NB4 (cell line): ENCODE measurements at places on chromosomes 4 and X.
A peak's percentile ranks its signal among the peaks of the same experiment; 100 is the strongest.

DNA sequence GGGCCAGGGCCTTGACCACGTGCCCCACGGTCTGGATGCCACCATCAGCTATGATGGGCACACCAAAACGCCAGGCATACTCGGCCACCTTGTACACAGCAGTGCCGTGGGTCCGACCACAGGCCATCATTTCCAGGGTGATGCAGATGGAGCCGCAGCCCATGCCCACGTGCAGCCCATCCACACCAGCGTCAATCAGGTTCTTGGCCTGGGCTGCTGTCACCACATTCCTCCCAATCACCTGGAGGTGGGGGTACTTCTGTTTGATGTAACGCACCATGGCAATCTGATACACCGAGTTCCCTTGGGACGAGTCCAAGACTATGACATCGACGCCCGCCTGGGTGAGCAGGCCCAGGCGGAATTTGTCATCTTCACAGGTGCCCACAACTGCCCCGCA, 221.2 kb upstream of the ATP6AP2 start:
- DNase-seq, result no peak

DNA sequence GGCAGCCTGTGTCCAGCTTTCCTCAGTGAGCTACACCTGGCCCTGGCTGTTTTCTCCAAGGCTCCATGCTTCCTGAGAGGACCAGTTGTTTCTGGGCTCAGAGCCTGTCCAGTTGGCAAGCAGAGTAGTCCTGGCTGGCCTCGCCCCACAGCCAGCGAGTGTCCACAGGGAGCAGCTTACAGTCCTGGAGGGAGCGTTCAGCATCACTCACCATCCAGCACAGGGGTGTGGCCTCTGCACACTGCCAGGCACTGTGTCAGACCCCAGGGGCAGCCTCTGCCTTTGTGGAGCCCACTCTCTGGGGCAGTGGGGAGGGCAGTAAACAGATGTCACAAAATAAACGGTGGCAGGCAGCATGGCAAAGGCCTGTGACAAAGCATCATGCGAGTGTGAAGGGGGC, 23.9 kb downstream of the EVC start:
- DNase-seq, result no peak

DNA sequence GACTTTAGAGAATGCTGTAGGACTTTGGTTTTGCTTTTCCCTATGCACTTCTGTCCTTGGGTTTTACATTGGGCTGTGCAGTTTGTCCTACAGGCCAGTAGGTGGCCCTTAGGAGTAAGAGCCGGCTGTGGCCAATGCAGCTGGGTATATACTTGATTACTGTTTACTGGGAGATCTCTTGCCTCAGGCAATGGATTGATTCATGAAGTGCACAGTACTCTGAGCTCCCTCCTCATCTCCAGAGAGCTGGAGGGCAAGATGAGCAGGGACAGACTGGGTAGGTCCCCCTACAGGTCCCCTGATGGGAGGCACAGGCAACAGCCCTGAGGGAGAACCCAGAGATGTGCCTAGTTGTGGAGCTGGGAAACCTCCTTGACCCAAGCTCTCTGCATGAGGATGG, 103.8 kb upstream of the QRFPR start:
- peak; percentile 55 for DNase-seq

DNA sequence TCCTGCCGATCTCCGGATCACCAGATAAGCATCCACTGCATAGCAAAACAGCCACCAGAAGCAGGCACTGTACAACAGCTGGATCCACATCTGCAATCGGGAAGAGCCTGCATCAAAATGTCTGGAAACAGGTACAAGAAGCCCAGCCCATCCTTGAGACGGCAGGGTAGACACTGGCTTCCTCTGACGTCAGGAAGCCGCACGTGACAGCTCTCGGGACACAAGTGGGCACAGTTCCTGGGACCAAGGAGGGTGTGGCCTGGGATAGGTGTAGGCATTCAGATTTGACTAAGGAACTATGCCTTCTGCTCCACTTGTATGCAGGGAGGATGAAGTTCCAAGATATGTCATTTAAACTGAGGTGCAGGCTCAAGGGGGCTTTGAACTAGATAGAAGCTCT, 6.3 kb downstream of the GPR143 start:
- no peak for DNase-seq

GRCh38 chrX:122115604-122116003, 1068.2 kb downstream of the GLUD2 start:
- no peak for DNase-seq

GRCh38 chr4:185139736-185140135, 3.3 kb upstream of the SLC25A4 start:
- DNase-seq, result no peak

DNA sequence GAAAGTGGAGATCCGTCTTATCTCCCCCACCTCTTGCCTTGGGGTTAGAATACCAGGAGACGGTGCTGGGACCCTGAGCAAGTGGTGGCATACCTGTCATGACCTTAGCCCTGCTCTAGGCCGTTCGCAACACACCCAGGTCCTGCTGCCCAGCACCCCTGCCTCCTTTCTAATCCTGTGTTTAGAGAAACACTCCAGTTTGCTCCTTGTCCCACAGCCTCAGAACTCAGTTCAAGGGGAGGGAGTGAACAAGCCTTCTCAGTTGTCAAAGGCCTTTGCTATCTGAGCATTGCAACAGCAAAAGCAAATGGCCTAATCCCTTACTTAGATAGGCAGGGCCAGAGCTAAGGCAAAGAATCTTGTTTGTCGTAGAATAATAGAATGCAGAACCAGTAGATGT, 67.9 kb downstream of the CHRNA9 start:
- no peak for DNase-seq

- DNase-seq, result no peak
Observed at GRCh38 chr4:56235725-56236124, 151.6 kb downstream of the AASDH start.

DNA sequence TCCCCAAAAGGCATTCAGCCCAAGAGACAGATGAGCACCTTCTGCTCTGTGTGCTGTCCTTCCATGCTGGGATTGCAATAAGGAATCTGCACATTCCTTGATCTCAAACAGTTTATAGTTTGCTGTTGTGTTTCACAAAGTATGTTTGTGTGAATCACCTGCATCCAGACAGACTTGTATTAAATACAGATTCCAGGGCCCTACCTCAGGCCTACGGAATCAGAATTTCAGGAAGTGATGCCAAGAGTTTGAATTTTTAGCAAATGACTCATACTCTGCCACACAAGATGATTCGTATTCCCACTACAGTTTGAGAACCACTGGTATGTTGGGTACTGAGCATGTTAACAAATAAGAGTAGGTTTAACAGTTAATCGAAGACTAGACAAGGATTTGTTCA, 7.0 kb downstream of the VAMP7 start:
- peak; percentile 65 for DNase-seq

- DNase-seq, result no peak
Observed at GRCh38 chr4:2424581-2424980, 5.8 kb downstream of the CFAP99 start.

- no peak for DNase-seq
Observed at GRCh38 chr4:41257906-41258305, 1.2 kb downstream of the UCHL1 start.

DNA sequence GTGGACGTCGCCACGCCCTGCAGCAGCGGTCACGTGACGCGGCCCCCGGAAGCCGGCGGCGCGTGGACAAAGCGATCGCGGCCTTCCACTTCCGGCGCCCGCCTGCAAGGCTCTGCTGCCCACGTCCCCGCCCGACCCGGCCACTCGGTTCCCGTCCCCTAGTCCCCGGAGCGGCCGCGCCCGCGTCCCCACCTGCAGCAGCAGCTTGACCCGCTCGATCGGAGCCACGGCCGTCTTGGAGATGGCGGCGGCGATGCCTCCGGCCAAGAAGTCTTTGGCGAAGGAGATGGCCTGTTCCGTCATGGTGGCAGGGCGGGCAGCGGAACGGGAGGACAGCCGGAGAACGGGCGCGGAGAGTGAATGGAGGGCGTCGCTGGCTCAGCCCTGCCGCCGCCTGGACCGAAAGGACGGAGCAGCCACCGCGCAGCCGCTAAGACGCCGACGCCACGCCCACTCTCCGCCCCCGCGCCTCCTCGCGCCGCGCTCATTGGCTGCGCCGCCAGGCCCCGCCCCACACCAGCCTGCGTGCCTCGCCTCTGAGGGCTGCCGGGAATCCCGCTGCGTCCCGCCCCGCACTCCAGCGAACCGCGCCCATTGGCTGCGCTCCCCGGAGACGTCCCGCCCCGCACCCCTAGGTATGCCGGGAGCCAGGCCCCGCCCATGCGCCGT, at the start of gene SLC25A6:
SLC25A6 (minus strand) TSS at position 407 of the 669 bp plus-strand sequence; CDS start at position 303, 104 bp downstream.
- peak; percentile 95 for DNase-seq

DNA sequence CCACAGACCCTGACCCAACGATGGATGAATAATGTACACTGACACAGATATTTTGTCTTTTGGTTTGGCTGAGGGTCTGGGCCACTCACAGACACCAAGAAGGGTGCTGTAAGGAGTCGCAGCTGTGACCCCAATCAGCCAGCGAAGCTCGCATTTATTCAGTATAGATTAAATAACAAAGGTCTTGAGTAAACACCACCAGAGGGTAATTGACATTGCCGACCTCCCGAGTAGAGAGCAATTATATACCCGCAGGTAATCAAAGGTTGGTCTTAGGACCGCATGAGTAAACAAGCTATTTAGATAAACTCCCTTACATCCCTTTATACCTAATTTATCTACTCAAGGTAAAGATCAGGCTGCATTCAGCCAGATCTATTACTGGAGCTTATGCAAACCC, 297.1 kb downstream of the ADAM29 start:
- no peak for DNase-seq

GRCh38 chr4:153538487-153539357, 72.6 kb downstream of the TMEM131L start:
- DNase-seq, result no peak
